ENCODE measurements at places on chromosomes 12 and 14.

DNA sequence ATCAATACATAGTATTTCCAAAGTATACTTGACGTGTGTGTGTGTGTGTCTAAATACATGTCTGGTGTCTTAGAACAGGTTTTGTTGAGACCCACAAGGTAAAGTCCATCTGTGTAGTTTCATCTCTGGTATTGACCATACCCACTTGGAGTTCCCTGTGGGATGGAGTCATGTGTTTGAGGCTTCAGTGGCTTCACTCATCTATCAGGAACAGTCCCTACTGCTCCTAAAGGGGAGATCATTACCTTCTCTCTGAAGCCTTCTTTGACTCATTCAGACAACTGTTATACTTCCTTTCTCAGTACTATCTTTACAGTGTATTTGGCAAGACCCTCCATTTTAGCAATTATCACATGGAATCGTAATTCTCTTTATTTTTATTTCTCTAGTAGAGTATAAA is 14.2 kb downstream of the RAB21 start:
- no peak for DNase-seq

- no peak for DNase-seq
These were observed 93.1 kb downstream of the TNFAIP2 start for GRCh38 chr14:103216399-103216798.

GRCh38 chr12:91868054-91868453 is 277.6 kb downstream of the BTG1 start:
- DNase-seq: no peak

DNA sequence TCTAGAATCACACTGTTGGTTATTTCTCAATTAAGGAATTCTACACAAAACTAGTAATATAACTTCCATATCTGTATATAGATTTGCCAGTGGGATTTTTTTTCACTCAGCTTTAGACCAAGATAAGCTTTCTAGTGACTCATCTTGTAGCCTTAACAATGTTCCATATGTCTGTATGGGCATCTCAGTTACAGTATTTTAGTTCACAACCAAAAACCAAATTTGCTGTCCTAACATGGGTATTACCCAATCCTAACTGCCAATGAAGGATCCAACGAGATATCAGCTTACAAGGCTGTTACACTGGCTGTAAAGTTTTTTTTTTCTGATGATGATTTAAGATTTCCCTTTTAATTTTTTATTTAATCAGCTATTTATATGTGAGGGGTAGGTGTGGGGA is 31.5 kb upstream of the KRR1 start:
- DNase-seq: no peak

GRCh38 chr12:115813256-115813655 is 464.2 kb downstream of the MED13L start:
- no peak for DNase-seq

DNA sequence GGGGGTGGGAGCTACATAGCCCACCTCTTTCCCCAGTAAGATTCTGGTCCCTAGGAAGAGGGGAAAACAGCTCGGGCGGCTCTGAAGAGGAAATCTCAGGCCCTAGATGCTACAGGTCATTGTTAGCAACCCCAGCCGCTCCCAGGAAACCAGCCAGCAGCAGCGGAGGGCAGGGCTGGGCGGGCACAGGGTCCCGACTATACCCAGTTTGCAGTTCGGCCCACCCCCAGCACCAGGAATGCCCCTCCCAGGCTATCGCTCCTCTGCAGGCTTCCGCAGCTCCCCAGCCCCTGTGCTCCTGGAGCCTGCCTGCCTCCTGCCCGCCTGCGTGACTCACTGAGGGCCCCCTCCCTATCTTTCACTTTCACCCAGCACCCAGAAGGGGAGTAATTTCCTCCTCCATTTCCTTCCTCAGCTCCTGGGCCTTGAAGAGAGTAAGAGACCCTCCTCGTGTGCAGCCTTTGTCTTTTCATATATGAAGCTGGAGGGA is 27.2 kb upstream of the PNMA1 start:
- peak; percentile 42 for DNase-seq

GRCh38 chr14:87992718-87993628 is at the start of gene GALC:
GALC (minus strand) TSS chr14:87993182; CDS start chr14:87993164, 18 bp downstream.
- DNase-seq: peak; percentile 92

GRCh38 chr14:89356496-89356895 is 60.5 kb downstream of the FOXN3 start:
- no peak for DNase-seq

- no peak for DNase-seq
These were observed 32.0 kb upstream of the SIX1 start for GRCh38 chr14:60681271-60681670.

DNA sequence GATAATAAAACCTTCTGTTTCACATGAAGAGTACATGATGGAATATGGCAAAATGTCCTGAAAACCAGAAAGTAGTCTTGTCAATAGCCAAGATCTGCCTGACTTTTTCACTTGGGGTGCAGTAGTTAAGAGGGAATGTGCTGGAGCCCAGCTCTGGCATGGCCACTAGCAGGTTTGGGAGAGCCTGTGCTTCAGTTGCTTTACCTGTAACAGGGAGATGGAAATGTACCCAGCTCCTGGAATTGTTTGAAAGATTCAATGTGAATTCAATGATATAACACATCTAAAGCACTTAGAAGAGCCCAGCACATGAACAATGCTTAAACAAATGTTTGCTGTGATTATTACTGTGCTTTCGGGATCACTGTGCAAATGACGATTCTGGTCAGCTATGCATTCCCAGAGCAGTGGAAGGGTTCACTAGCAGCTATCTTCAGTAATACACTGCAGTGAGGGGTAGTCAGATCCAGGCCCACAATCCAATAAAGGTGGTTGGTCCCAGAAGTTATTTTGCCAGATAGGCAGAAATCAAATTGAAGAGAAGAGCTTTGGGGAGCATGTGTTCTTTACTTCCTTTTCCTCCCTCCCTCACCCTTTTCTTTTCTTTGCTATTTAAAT is 224.9 kb downstream of the APAF1 start:
- DNase-seq: no peak

DNA sequence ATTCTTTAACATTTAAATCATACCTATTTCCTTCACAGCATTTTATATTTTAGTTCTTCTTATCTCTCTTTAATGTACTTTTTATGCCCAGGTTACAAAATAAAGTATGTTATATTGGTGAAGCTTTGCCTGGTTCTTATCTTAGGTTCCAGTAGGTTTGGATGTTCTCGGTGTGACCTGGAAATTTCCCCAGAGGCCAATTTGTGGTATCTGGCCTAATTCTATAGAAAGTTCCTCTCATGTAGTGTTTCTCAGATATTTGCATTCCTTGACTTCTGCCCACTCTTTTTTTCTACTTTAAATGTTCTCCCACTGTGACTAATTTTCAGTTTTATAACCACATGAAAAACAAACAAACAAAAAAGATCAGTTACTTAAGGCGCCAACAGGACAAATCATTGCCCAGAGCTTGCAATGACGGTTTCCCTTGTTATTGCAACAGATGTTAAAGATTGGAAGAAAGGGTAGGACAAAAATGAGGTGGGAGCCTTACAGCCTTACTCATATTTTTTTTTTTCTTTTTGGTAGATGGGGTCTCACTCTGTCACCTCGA is 41.2 kb upstream of the PPM1H start:
- DNase-seq: no peak

GRCh38 chr12:89731089-89731488 is 22.5 kb upstream of the ATP2B1 start:
- no peak for DNase-seq

DNA sequence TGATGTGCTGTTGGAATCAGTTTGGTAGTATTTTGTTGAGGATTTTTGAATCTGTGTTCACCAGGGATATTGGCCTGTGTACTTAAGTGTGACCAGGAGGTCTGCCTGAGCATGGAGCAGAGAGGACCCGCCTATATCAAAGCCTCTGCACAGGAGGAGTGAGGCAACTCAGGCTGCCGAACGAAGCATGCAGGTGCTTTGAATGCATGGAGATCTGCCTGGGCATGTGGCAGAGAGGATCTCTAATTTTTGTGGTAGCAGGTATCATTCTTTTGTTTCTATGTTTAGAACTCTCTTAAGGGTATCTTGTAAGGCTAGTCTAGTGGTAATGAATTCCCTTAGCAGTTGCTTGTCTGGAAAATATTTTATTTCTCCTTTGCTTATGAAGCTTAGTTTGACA is 26.9 kb downstream of the RAB3IP start:
- no peak for DNase-seq

DNA sequence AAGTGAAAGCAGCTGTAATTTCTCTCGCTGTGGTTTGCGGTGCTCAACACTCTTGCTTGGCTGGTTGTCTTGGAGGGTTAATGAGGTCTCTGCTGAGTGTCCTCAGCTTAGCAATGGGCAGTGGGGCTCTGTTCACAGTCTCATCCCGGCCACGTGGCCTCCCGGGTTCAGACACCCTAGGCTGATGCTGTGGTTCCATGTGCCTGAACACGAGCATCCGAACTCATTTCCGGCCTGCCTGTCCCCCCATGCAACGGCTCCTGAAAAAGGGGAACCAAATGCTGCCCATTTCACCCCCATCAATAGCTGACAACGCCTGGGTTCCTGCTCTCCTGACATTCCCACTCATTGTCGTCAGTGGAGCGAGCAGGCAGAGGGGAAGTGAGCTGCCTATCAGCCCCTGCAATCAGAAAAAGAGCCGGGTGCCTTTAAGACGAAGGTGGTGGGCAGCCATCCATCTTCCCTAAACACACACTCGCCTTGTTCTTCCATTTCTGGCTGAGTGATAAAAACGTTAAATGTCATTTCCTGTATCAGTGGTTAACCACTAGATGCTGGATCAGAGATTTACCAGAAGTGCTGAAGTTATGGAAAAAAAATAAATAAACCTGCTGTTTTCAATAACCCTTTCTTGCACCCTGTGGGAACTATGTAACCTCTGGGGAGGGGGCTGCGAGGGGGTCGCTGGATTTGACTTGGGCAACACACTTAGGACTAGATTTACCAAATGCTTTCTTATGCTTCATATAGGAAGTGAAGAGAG is 60.3 kb upstream of the BCL2L14 start:
- no peak for DNase-seq

DNA sequence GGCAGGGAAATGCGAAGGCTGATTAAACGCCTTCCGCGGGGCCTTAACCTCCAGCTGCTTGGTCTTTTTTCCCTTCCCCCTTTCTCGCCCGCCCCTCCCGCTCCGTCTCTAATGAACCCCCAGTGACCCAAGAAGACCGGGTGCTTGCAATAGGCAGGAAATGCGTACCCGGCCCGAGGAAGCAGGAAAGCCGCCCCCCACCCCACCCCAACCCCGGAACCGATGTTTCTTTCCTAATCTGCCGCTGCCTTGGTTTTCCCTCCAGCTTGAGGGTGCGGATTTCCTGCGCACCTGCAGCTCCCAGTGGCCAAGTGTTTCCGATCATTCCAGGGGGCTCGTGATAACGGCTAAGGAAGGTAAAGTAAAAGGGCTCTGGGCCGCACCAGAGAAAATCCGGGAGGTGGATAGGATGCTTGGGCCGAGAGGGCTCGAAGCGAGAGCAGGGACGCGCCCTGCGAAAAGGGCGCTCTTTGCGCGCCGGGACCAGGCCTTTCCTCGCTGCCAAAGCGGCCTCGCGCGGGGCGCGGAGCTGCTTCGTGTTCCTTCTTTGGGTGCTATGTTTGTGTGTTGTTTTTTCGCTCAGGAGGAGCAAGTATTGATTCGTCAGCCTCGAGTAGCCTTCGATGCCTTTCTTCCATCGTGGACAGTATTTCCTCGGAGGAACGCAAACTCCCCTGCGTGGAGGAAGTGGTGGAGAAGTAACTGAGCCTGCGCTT is 983 bp downstream of the MYF6 start:
- no peak for DNase-seq

DNA sequence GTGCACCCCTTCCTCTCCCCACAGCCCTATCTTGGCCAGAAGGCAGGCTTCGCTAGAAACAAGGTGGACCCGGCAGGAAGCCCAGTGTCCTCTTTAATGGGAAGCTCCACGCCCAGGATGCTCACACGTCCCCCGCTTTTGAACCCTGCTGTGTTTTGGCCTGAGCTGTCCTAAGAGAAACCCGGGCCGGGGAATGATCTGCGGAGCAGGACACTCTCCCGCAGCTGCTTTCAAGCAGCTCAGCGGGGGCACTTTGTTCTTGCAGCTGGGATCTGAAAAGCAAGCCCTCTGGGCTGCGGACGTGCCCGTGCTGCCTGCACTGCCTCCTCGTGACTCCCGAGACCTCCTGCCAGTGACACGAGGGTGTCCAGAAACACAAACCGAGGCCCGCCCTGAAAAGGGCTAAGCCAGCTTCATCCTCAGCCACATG is 30.0 kb downstream of the SCARB1 start:
- no peak for DNase-seq

DNA sequence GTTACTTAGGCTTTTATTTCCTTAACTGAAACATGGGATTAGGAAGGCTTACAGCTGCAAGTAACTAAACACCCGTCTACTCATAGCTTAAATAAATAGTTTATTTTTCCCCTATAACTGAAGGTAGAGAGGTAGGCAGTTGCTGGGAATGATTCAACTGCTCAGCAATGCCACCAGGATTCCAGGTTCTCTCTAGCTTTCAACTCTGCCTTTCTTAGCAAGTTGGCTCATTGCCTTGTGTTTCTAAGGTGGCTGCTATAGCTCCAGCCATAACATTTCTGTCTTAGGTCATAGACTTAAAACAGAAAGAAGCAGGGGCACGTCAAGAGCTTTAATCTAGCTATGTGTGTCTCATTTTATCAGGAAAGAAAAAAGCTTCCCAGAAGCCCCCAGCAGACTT is 103.7 kb upstream of the MDM1 start:
- DNase-seq: no peak

- DNase-seq: no peak
These were observed 122.9 kb downstream of the OTOGL start for GRCh38 chr12:80222261-80222660.

GRCh38 chr14:75986439-75986765 is 839 bp downstream of the IFT43 start:
- DNase-seq: no peak

- DNase-seq: no peak
These were observed 5.3 kb upstream of the RAB35 start for GRCh38 chr12:120121766-120122293.

GRCh38 chr12:113475451-113476175 is 3.9 kb upstream of the LHX5 start:
- no peak for DNase-seq

DNA sequence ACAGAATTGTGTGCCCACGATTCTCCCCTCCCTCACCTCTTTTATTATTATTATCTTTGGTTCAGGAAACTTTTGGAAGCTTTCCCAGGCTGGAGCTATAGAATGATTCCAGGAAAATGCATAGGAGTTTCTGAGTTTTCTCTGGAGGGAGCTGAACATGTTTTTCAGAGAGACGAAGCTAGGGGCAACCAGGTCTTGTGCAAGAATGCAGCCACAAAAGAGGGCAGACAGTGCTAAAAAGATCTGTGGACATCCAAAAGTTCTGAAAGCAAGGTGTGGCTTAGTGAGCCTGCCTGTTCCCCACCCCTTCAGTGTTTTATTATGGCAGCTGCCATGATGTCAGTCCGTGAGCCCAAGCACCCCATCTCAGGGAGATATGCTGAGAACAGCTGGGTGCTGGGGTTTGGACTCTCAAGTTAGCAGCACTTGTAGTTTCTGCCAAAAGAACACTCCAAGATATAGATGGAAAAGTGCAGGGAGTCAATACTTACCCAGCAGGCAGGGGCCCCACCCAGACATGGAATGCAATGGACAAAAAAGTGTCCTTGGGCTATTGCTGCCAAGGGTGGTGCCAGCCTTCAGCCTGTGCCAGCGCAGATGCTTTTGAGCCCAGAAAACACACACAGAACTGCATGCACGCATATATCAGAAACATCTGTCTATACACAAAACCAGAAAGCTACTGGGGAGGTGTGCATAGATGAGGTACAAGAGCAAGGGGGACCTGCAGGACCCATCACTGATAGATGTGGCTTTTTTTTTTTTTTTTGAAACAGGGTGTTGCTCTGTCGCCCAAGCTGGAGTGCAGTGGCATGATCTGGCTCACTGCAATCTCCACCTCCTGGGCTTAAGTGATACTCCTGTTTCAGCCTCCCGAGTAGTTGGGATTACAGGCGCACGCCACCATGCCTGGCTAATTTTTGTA is 17.0 kb upstream of the IRF2BPL start:
- no peak for DNase-seq

GRCh38 chr12:52242442-52243258 is 9.6 kb downstream of the KRT7 start:
- no peak for DNase-seq
